Immature natural killer cell (primary cell): ENCODE measurements at places on chromosomes 6 and 20.

DNA sequence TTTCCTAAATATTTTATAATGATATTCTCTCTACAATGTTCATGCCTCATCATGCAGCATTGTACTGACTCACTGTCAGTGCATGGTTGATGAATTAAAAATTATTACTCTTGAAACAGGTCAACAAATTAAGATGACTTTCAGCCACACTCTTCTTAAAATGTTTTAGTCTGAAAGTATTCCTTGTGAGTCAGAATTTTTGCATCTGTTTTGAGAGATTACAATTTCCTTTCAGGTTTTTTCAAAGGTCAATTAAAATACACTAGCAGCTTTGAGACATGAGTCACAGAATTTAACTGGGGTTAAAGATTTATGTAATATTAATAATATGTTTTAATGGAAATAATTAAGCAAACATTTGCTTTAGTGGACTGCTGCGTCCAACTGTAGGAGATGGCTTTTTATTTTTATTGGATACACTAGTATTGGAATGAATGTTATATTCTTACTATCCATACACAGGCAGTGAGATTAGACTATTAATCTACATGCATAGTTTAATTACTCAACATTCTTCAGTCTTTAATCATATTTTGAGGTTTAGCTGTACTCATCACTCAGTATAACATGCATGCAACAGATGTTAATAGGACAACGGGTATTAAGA is 9.7 kb downstream of the COL12A1 start:
- no peak for DNase-seq

DNA sequence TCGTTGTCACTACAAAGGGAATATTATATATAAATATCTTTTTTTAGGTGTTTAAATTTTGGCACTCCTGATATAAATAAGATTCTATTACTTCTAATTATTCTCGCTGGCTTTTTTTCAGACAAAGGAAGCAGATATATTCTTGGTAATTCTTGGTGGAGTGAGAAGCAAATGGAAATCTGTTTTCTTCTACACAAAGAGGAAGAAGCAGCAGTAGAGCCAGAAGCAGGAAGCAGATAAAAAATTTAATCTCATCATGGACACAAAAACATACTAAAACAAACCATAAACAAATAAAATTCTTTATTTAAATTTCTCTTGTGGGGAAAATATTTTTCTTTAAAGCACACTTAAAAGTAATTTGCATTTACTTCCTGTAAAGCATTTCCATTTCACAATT is 3.7 kb upstream of the KIAA0319 start:
- DNase-seq: no peak

DNA sequence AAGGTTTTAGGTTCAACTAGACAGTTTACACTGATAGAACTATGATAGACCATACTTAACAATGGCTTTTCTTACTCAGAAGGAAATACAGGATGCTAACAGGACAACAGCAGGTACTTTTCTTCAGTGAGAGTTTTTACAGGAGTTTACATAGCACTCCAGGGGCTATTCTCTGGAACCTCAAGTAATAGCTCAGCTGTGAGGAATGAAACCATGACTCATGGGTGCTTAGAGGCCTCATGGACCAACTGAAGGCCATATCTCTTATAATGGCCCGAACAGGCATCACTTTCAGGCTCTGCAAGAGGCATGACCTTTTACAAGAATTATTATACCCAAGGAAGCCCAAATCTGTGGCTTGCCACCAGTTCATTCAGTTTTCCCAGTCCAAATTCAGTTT is 31.8 kb downstream of the TREML1 start:
- no peak for DNase-seq

DNA sequence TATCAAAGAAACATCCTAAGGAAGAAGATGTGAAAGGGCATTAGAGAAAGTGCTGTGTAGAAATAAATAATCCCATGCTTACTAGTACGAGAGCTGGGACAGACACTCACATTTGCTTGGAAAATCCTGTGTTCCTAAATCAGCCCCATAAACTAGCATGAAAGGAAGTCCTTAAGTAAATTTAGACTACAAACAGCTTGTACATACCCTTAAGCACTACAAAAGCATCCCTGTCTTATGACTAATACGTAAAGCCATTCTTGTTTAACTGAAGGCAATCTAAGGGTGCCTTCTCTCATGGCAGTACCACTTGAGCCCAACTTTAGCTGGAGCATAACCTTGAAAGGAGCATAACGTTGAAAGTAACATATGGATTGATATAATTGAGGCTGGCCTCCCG is 15.4 kb upstream of the FOXQ1 start:
- no peak for DNase-seq

- no peak for DNase-seq
These were observed 188.1 kb upstream of the CEP162 start for GRCh38 chr6:84415517-84415916.

GRCh38 chr6:2818593-2818992 is 23.1 kb downstream of the SERPINB1 start:
- no peak for DNase-seq
